ENCODE measurements at places on chromosomes 3 and 15. TPM values are rescaled to one million over a fixed set of nuclear protein-coding genes. Genes with fewer than 3 reads are reported as not detected.

The TNNC1 gene
- 7.7 TPM for total RNA-seq

The RAB5A gene
- total RNA-seq: 84.8 TPM

The VEPH1 gene
- total RNA-seq: 7.7 TPM

The CPNE9 gene
- total RNA-seq: 3.8 TPM

Measured in H9 (cell line).